NCI-H1436 treated with DMSO at 0.1 percent for 48 hours (cell line): ENCODE measurements at places on chromosomes 12 and 14.

GRCh38 chr12:132866251-132866828 is 21.1 kb downstream of the CHFR start:
- DNase-seq = no peak

- DNase-seq = no peak
Observed at GRCh38 chr14:77037938-77038568, 9.5 kb upstream of the IRF2BPL start.

DNA sequence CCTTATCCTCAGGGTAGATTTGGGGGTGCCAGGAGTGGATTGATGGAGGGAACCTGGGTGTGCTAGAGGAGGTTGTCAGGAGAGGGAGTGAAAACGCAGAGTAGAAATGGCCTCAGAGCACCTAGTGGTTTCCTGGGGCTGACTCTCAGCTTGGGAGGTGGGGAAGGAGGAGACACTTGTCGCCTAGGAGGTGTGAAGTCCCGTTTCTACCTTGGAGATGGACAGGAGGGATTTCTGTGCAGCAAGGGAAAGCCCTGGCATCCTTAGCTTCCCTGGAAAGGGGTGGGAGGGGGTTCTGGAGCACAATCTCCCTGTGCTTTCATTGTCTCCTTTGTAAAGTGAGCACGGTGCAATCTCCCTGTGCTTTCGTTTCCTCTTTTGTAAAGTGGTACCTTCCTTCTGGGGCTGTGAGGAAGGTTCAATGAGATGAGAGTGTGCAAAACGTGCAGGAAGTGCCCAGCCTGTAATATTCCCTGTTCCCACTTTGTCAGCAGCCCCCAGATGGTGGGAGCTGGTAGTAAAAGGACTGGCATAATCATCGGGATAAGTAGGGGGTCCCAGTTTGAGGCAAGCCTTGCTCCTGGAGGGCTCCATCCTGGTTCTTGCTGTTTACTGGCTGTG is 1.6 kb downstream of the OAS3 start:
- no peak for DNase-seq

DNA sequence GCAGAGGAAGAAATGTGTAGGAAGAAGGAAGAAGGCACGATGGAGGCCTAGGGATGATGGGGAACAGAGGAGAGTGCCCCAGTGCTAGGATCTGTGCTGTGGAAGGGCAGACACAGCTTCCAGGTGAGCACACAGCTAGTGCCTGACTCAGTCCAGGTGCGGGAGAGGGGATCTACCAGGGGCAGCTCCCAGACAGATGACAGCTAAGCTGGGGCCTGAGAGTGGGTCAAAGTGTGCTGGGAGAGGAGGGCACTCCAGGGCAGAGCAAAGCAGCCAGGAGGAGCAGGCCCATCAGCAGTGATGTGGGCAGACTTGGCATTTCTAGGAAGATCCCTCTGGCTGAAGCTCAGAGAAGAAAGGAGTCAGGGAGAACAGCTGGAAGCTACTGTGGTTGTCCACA is 36.7 kb downstream of the LRTM2 start:
- no peak for DNase-seq

- DNase-seq = no peak
Observed at GRCh38 chr14:77868552-77869285, 68.8 kb downstream of the ADCK1 start.

GRCh38 chr14:29858299-29858698 is 69.3 kb downstream of the PRKD1 start:
- no peak for DNase-seq

- no peak for DNase-seq
Observed at GRCh38 chr12:53950437-53950773, 4.3 kb upstream of the HOXC12 start.

GRCh38 chr12:614411-614970 is 48.8 kb downstream of the NINJ2 start:
- DNase-seq = no peak

DNA sequence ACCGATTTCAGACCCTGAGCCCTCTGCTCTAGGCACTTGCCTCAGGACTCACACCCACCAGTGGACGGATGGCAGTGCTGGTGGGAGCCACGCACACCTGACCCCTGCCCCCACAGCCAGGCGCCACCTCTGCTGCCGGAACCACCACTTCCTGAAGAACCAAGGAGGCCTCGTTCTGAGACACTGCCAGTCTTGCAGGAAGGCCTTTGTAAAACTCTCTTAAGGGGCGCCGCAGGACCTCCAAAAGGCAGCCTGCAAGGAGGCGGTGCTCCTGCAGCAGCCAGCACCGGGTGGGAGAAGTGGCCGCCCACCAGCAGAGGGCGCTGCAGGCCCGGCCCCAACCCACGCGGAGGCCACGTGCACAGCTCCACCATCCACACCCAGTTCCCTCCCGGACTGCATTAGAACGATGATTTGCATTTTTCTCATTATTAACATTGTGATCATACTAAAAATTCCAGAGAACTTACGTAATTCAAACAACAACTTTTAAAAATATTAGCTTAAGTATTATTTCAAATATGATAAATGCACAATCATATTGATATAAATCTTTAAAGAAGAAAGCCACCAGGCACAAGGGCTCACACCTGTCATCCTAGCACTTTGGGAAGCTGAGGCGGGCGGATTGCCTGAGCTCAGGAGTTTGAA is 12.8 kb downstream of the STX2 start:
- no peak for DNase-seq

GRCh38 chr14:35403114-35403602 is 1.4 kb downstream of the NFKBIA start:
- DNase-seq = no peak

DNA sequence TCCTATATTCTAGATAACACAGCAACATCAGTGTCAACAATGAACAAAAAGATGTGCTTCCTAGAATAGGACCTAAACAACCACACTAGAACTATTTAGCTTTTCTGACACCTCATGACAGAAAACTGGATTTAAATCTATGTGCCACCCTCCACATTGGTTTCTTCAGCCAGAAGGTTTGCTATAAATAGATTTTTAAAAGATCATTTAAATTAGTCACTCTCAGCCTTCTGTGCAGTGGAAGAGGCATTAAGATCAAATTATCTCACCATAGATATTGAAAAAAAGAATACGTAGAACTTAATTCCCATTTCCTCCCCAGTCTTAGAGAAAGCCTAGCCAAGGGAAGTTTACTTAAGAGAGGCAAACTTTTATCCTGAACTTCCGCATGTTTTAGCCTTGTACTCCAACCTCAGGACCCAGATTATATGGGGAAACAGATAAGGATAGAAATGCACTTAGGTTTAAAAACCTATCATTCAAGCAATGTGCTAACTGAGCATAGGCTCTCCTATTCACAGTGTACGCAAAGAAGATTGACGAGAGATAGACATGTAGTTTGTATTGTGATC is 59.6 kb downstream of the NELL2 start:
- DNase-seq = no peak
